Glomerular endothelial cell (primary cell): ENCODE measurements at places on chromosomes 12 and 14. TPM values are rescaled to one million over a fixed set of nuclear protein-coding genes. Genes with fewer than 3 reads are reported as not detected.

The SRGAP1 gene
- total RNA-seq, result 14.9 and 16.4 TPM in 2 replicates

The CLEC1A gene
- total RNA-seq, result 12.8 and 20.0 TPM in 2 replicates

The ST8SIA1 gene
- 1.0 and 1.2 TPM in 2 replicates for total RNA-seq

The PTCSC3 gene
- not detected in 2 replicates for total RNA-seq

- DNase-seq, result no peak
These were observed 69.1 kb downstream of the TMEM260 start for GRCh38 chr14:56648508-56649301.

DNA sequence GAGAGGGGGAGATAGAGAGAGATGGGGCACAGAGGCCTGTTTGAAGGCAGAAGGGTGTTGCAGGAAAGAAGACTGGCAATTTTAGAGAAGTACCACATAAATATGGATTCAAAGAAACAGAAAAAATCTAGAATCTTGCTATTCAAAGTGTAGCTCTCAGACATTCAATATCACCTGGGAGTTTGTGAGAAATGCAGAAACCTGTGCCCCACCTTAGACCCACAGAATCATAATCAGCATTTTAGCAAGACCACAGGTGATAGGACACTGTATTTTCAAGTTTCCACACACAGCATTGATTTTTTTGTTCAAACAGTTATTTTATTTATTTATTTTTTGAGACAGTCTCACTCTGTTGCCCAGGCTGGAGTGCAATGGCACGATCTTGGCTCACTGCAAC lies 3.3 kb downstream of the NEDD8 start:
- no peak for DNase-seq

The CATSPERB gene
- not detected in 2 replicates for total RNA-seq

DNA sequence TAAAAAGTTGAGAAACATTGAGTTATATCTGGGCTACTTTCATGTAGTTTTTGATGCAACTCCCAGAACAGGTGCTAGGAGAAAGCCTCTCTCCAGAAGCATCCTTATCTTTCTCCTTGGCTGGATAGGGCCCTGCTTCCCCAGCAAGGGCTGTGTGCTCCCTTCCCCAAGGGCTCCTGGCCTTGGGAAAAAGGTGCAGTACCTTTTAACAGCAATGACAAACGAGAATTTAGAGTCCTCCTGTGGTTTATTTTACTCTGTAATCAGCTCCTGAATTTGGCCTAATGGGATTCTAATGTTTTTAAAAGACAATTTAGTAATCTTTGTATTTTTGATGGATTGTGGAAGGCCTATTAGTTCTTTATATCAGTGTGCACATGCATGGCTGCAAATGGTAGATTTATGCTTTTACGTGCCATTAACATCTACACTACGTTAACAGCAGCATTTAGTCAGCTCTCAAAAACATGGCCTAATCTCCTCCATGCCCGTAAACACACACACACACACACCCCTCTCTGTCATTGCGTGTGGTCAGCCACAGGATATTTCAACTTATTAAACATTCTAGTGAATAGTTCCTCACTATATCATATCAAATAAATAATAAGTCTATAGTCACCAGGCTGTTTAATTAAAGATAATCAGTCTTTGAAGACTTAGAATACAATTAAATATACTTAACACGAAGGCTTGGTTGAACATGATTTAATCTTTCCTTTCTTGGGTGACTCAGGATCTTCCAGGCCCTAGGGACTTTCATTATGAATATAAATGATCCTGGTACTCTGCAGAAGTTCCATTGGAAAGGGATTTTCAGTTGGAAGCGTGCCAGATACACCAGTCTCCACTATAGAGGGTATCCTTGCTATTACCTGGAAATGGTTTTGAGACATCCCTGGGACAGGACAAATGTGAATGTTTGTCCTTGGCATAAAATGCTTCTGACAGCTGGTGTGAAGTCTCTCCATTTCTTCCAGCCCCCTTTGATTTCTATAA lies 181.4 kb upstream of the PWP1 start:
- no peak for DNase-seq

DNA sequence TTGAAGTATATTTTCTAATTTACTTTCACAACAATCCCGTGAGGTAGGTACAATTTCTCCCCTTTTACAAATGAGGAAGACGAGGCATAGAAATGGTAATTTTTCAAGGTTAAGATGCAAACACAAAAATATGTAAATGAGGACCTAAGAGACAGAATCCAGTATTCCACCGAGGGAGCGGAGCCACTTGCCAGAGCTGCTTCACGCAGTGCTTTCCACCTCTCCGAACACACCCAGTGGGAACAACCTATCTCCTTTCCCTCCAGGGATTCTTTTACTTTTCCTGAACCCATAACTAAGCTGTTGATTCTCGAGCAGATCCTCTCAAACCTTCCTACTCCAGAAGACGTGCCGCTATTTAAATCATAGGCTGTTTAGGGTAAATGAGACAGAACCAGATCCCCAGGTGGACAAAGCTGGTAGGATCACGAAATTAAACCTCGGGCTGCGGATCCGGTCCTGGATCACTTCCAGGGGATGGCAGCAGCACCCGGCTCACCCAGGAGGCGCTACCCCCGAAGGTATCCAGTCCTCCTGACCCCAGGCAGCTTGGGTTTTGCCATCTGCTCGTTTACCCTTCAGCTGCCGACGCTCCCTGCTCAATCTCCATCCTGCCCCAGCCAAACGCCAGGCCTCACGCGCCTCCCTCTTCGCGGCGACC lies 1.5 kb downstream of the DDHD1 start:
- DNase-seq, result peak; percentile 9

The RNF212B gene
- total RNA-seq, result not detected in 2 replicates

The ZDHHC22 gene
- total RNA-seq, result not detected in 2 replicates

The BATF gene
- not detected in 2 replicates for total RNA-seq

GRCh38 chr14:68286667-68287066 lies 467.1 kb downstream of the RAD51B start:
- no peak for DNase-seq

The NFATC4 gene
- total RNA-seq, result 24.3 and 42.5 TPM in 2 replicates

The DCAF4 gene
- total RNA-seq, result 31.5 and 44.3 TPM in 2 replicates

DNA sequence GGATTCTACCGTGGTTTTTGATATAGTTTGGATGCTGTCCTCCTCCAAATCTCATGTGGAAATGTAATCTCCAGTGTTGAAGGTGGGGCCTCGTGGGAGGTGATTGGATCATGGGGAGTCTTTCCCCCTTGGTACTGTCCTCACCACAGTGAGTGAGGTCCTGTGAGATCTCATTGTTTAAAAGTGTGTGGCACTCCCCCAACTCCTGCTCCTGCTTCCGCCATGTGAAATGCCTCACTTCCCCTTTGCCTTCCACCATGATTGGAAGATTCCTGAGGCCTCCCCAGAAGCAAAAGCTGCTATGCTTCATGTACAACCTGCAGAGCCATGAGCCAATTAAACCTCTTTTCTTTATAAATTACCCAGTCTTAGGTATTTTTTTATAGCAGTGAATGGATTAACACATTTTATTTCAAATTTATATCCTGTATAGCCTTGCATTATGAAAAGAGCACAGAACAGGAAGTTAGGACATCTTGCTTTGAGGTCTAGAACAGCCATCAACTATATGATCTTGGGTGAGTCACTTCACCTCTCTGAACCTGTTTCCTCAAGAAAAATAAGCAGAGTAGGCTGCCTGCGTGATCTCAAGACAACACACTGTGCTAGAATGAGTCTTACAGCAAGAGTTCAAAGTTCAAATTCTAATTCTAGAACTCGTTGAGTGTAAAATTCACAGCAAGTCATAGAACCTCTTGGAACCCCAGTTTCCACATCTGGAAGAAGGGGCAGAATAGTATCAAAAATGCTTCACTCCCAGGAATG lies 160.9 kb upstream of the EEA1 start:
- peak; percentile 79 for DNase-seq

The FBLN5 gene
- 1.1 and 5.7 TPM in 2 replicates for total RNA-seq

GRCh38 chr14:65791191-65791981 lies 378.9 kb downstream of the FUT8 start:
- DNase-seq, result no peak

The PLEKHD1 gene
- total RNA-seq, result 0.18 TPM in 1 of 2 replicates, not detected in the other

The ASPG gene
- total RNA-seq, result not detected in 2 replicates

GRCh38 chr12:64180951-64181350 lies 41.1 kb downstream of the KICS2 start:
- DNase-seq, result no peak

The FITM1 gene
- total RNA-seq, result 0.29 TPM in 1 of 2 replicates, not detected in the other

DNA sequence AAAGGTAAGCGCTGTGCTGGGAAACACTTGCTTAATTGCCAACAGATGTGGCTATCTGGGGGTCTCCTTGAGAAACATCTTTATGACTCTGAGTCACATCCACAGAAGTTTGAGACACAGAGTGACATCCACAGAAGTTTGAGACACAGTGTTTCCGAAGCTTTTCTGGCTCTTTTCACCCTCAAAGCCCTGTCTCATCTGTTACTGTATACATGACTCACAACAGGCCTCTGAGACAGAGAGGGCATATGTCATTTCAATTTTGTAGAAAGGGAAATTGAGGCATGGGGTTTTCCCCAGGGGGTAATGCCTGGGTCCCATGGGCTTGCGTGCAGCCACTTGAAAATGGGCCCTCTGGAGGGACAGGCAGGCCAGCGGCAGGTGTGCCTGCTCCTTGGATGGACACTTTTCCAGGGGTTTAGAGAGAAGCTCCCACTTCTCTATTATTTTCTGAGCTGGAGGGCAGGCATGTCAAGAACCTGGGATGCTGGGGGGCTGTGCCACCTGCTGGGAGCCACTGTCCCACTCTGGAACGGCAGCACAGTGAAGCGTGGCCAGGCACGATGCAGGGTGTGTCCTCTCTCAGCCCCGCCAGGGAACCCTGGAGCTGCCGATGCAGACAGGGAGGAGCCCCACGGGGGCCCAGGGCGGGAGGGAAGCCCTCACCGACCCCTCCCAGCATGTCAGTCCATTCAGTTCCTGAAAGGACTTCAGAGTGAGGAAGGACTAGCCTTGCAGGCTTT lies 111.3 kb upstream of the FKBP4 start:
- DNase-seq, result no peak

DNA sequence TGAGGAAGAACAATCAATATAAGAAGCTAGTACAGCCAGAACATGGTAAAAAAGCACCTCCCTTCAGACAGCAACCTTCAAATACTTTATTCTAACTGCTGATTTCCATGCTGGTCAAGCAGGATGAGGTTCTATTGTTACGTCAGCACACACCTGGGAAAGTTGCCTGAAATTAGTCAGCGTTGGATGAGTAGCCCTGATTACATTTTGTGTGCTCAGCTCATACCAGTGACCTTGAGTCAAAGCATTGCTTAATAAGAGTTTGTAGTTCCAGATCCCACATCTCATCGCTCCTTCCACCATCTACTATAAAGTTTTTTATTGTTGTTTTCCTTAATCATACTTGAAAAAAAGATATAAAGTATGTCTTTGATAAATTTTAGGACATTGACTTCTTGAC lies 361.5 kb downstream of the EGLN3 start:
- no peak for DNase-seq

DNA sequence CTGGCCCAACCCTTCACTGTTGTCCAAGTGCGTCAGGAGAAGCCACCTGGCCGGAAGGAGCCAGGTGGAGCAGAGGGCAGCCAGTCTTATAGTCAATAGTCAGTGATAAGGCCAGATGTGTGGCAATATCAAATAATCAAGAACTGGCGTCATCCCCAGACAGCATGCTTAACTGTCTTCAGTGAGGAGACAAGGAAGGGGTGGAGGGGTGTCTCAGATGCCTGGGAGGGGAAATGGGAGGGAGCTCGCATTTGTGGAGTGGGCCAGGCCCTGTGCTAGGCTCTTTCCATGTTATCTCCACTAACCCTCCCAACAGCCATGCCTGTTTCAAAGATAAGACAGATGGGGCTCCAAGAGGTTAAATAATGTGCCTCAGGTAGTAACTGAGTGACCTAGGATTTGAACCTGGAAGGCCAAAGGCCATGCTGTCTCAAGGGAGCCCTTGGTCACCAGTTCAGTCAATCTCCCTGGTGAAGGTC lies 48.9 kb upstream of the FOS start:
- DNase-seq, result no peak

DNA sequence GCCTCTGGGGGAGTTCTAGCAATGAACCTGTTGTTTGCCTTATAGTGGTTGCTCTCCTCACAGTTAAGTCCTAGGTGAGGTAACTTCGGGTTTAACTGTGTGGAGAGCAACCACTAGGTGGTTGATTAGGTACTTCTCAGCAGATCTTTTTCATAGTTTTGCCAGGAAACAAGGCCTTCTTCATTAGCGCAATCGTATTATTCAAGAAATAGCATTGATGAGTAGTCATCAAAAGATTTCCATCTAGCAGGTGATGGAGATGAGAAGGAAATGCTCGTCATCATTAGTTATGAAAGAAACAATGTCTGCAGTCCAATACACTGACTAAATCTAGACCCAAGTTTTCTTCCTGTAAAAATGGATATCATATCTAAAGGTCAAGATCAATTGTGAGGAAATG lies 923.3 kb downstream of the AACS start:
- DNase-seq, result no peak

- DNase-seq, result no peak
These were observed at the start of gene RNU6-7 for GRCh38 chr14:32201816-32202490. RNU6-7 (plus strand) TSS chr14:32202045.

GRCh38 chr14:101336183-101336582 lies 225.1 kb upstream of the DIO3 start:
- no peak for DNase-seq

GRCh38 chr12:88227871-88228270 lies 85.8 kb downstream of the TMTC3 start:
- DNase-seq, result no peak

GRCh38 chr14:78023112-78023511 lies 147.1 kb upstream of the NRXN3 start:
- DNase-seq, result no peak

DNA sequence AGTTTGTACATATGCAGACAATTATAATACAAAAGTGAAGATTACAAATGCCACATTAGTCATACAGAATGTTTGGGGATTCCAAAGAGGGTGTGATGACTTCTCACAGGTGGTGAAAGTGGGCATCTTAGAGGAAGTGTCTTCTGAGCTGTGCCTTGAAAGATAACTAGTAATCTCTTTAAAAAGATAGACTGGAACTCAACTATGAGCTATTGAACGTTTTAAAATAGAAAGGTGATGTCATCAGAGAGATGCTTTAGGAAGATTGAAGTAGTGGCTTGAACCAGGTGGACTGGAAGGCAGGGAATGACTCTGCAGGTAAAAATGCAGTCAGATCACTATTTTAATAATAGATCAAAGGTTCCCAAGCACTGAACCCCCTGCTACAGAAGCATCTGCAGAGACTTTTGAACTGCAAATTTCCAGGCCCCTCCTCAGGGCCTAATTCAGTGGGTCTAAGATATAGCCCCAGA lies 50.3 kb downstream of the SYT1 start:
- DNase-seq, result no peak

GRCh38 chr14:80586131-80586530 lies 355.4 kb downstream of the CEP128 start:
- DNase-seq, result no peak

The KRT3 gene
- 0.18 TPM in 1 of 2 replicates, not detected in the other for total RNA-seq

DNA sequence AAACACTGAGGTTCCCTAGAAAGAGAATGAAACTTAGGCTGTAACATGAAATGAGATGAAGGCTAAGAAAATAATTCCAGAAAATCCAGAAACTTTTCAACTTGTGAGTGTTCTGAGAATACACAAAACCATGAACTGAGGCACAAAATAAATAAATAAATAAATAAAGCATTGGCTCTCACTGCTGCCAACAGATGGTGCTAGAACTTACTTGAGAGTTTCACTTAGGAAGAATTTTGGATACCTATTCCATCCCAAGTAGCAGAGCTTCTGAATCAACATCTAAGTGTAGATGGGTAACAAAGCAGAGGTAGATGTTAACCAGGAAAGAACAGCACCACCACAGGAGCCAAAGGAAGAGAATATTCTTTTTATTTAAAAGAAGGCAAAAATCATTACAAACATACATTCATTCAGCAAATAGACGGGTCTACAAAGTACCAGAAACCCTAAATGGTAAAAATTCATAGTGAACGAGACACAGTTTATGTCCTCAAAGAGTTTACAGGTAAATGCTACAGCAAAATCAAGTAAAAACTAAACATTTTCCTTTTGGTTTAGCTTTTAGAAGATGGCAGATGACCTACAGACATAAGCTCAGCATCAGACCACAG lies 16.7 kb downstream of the EPS8 start:
- DNase-seq, result no peak
